Motor neuron (in vitro differentiated cells): ENCODE measurements at places on chromosomes 12 and 14. TPM values are rescaled to one million over a fixed set of nuclear protein-coding genes. Genes with fewer than 3 reads are reported as not detected.
A peak's percentile ranks its signal among the peaks of the same experiment; 100 is the strongest.

The MMP19 gene
- total RNA-seq = 1.1 and 1.4 TPM in 2 replicates

The LMO3 gene
- total RNA-seq = 14.0 and 18.5 TPM in 2 replicates

The RASSF9 gene
- total RNA-seq = 0.09 and 0.21 TPM in 2 replicates

The ART4 gene
- 0.04 and 0.09 TPM in 2 replicates for total RNA-seq

The TAS2R31 gene
- total RNA-seq = 3.1 and 7.7 TPM in 2 replicates

The HPD gene
- not detected in 2 replicates for total RNA-seq

The INSM2 gene
- 0.26 and 0.27 TPM in 2 replicates for total RNA-seq

The CAPZA3 gene
- total RNA-seq = not detected in 2 replicates

The GALNT4 gene
- total RNA-seq = 1.9 and 2.1 TPM in 2 replicates

- peak; percentile 32 for ATAC-seq
These were observed 5.0 kb upstream of the NPAS3 start for GRCh38 chr14:32933629-32934072.

DNA sequence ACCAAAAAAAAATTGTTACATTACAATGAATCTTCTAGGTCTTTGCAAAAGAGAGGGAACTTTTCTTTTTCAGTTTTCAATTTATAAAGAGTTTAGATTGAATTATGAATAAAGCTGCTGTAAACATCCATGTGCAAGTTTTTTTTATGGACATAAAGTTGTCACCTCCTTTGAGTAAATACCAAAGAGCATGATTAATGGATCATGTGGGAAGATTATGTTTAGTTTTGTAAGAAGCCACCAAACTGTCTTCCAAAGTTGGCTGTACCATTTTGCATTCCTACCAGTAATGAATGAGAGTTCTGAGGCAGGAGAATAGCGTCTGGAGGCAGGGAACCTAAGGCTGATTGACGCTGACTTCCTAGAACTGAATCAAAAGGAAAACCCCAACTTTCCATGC is 30.2 kb downstream of the LEMD3 start:
- ATAC-seq = no peak

DNA sequence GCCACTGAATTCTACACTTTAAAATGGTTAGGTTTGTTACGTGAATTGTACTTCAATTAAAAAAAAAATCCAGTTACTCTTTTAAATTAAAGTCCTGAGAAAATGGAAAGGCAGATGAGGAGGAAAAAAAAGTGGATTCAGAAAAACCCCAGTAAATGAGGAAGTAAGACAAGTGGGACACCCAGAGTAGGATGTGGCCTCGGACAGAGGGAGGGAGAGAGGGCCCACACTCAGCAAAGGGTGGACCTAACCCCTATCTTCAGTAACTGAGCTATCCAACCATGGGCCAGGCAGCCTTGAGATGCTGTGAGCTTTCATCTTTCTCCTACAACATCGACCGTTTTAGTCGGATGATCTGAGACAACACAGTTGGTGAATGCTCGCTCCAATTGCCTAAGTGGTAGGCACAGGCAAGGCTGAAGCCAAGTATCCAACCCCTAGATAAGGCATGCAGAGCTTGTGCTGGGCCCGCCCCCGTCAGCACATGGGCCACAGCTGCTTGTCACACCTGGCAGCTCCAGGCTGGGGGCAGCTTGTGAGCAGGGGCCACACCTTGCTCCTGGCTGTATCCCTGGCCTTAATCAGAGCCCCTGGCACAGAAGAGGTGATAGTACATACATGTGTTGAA is 142.1 kb downstream of the TTC7B start:
- no peak for ATAC-seq

GRCh38 chr14:56002342-56002741 is 115.9 kb upstream of the PELI2 start:
- peak; percentile 87 for ATAC-seq

DNA sequence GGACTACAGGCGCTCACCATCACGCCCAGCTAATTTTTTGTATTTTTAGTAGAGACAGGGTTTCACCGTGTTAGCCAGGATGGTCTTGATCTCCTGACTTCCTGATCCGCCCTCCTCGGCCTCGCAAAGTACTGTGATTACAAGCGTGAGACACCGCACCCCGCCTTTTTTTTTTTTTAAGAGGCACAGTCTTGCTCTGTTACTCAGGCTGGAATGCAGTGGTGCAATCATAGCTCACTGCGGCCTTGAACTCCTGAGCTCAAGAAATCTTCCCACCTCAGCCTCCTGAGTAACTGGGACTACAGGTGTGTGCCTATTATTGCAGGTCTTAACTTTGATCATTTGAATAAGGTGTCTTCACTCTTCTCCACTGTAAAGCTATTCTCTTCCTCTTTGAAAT is 5.3 kb upstream of the GLTP start:
- ATAC-seq = no peak

DNA sequence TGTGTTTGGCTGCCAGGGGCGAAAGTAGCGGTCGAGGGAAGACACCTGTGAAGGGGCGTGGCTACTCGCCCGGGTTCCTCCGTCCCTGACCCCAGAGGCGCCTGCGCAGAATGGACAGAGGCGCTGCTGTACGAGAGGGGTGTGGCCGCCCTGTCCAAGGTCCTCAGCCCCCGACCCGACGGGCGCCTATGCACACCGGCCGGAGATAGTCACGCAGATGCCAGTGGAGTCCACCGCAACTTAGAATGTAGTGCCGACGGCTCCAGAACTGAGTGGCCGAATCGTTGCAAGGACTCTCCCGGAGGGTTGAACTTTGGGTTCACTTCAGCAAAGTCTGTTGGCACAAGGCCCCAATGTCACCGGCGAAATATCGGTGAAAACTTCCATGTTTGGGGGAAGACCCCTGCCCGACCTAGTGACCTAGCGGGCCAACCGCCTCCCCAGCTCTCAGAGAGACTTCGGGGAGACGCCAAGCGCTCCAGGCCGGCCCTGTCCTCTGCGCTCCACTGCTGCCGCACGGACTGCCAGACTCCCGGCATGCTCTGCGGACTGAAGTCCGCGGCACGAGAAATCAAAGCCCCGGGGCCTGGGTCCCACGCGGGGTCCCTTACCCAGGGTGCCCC is 541 bp upstream of the RNU6-7 start:
- peak; percentile 84 for ATAC-seq

DNA sequence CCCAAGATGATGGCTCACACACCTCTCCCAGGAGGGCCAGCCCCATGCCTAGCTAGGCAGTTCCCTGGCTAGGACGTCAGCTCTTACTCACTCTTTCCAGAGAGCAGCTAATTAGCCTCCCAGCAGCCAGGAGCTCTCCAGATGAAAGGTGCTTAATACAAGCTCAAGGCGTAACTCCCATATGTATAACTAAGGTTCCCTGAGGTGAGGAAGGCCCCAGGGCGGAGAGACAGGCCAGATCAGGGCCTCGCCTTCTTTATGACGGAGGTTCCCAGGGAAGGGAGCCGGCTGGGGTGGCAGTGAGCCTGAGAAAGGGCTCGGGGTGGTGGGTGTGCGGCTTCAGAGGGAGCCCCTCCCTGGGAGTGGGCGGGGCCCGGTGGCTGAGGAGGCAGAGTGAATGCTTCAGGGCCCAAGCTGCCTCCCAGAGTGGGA is 26.4 kb upstream of the ZFP36L1 start:
- ATAC-seq = peak; percentile 77

DNA sequence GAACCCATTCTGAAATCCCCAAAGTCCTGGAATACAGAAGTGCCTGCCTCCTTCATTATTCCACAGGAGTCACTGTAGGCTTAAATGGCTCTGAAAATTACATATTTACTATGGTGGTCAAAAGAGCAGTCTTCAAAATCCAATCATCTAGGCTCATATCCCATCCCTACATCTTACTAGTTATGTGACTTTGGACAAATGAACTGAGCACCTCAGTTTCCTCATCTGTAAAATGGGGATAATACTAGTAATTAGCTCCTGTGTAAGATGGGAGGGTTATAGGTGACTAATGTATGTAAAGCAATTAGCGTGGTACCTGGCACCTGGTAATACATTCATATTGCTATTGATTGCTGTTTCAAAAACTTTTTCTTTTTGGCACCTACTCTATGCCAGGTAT is 243.6 kb downstream of the CHST11 start:
- no peak for ATAC-seq

DNA sequence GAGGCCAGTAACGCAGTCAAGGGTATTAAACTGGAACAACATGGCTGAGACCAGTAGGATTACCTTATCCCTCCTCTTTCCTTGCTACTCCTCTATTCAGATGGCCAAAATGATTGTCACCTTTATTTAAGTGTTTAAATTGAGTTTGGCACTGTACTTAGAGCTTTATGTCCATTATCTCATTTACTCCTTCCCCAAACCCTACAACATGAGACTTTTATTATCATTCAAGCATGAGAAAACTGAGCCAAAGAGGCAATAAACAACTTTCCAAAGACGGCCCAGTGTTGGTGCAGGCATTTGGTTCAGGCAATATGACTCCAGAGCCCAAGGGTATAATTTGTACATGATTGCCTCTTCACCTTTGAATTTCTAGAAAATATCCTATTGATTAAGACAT is 370.9 kb upstream of the KITLG start:
- no peak for ATAC-seq

DNA sequence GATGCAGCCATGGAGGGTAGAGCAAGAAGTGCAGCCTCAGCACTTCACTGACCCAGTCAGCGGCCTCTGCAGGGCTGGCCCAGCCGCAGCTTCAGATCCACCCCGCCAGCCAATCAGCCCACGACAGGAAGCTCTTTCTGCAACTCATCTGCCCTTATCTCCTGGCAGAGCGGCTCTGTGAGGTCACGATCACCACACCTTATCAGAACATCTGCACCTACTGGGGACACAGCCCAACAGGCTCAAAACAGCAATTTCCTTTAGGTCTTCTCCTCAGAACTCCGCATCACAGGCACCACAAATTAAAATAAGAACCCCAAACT is 287.3 kb downstream of the BCL11B start:
- ATAC-seq = no peak

GRCh38 chr14:29705801-29706200 is 221.8 kb downstream of the PRKD1 start:
- no peak for ATAC-seq

- no peak for ATAC-seq
These were observed 9.8 kb downstream of the KMT5A start for GRCh38 chr12:123393747-123394146.

DNA sequence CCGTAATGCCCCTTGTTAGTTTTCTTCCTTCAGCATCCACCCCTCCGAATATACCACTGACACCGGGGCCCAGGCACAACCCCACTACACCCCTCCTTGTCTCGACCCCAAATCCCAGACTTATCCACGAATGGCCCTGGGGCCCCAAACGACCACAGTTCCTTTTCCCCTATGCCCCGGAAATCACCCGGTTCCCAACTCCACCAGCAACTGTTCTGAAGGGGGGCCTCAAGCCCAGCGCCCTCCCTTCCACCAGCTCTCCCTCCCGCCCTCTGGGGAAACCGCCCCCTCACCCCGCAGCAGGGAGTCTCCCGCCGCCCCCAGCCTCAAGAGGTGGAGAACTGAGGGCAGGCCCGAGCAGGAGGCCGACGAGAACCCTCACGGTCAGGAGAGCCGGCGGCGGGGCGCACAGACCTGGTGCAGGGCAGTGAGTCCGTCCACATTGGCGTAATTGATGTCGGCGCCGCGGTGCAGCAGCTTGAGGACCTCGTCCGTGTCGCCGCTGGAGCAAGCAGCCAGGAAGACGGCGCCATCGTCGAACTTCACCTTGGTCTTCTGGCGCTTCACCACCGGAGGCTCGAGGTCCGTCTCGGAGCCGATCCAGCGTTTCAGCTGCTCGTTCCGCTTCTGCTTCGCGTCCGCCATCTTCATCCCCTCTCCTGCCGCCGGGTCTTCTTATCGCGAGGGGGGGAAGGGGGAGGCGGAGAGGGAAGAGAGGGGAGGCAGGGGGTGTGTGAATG is 446 bp downstream of the PPP1R12A start:
- ATAC-seq = peak; percentile 42

GRCh38 chr12:79886917-79887519 is 47.9 kb downstream of the PPP1R12A start:
- no peak for ATAC-seq

DNA sequence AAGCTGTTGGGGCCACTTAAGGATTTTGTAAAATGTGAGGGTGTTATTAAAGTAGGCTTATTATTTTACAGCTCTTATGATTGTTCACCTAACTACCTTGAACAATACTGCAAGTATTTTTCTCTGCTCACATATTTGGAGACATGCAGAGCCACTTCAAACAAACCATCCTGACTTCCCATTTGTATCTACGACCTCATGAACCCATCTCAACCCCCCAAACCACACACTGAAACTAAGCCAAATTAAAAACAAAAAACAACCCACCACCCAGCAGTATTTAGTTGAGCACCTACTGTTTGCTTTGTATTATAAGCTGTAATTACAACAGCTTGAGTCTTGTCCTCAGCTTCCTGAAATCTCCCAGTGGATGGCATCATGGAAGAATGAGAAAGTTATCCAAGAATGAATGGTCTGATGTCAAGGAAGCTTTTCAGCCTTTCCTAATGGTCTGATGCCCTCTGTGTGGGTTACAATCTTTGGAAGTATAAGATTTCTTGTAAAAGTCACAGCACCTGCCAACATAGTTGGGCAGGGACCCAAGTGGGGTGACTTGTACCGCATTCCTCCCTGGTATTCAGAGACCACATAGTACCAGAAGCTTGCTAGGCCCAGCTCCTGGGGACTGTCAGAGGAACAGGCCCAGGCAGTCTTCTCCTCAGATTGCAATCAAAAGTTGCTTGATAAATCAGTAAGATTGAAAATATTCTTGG is 416.6 kb downstream of the ZFP36L1 start:
- ATAC-seq = no peak

- no peak for ATAC-seq
These were observed 336.3 kb downstream of the BMP4 start for GRCh38 chr14:53620317-53620716.

GRCh38 chr12:24197532-24197931 is 248.1 kb upstream of the SOX5 start:
- no peak for ATAC-seq

DNA sequence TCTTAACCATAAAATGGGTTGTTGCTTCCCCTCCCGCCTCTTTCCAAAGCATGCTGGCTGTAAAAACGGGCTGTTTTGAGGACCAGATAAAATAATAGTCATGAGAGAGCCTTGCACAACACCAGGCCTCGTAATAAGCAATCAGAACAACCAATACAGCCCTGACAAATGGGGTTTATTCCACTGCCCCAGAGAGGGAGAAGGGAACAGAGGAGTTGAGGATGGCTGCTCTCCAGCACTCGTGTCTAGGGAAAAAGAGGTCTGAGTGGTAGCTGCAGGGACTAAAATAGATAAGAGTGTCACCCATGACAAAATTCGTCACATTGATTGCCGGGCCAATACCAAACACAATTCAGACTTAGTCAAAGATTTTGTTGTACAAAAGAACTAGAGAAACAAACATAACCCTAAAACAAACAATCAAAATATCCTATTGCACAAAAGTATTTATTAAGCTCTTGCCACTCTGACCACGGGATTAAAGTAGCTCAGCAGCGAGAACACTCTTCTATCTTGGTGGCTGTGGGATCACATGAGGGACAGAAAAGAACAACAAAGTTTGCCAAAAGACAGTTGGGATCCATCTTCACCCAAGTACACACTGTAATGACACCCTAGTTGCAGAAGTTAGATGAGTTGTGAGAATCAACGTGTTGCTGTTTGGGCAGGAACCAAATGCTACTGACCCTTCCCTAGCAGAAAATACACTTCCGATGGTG is 188.0 kb downstream of the FOXN3 start:
- ATAC-seq = no peak

- ATAC-seq = no peak
These were observed 41.8 kb downstream of the DGLUCY start for GRCh38 chr14:91155626-91156089.
